ENCODE measurements at places on chromosomes 4 and X.

GRCh38 chr4:169665046-169665737, 44.8 kb downstream of the CLCN3 start:
- DNase-seq = no peak

DNA sequence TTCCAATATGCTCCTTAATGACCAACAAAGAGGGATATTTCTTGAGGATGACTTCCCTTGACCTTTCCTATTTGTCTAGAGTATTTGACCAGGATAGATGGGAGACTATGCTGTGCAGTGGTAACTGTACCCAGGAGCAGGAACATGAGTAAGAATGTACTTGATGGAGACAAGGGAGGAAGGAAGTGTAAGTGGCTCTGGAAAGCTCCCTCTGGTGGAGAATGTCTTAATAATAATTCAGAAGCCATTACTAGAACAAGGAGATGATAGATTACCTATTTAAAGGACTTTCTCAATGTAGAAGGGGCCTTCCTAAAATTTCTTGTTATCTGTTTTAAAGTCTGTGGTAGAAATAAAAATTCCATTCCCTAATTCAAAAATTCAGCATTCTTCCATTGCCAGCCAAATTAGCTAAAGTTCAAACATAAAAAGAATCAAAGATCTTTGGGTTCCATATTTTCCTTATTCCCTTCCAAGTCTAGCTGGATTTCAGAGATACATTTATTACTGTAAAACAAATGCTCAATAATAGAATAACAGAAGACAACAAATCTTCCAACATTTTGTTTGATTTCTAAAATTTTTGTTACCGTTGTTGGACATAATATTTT, 83.8 kb downstream of the GRID2 start:
- DNase-seq = peak; percentile 77

GRCh38 chrX:36019125-36019524, 99.6 kb downstream of the CFAP47 start:
- peak; percentile 27 for DNase-seq

DNA sequence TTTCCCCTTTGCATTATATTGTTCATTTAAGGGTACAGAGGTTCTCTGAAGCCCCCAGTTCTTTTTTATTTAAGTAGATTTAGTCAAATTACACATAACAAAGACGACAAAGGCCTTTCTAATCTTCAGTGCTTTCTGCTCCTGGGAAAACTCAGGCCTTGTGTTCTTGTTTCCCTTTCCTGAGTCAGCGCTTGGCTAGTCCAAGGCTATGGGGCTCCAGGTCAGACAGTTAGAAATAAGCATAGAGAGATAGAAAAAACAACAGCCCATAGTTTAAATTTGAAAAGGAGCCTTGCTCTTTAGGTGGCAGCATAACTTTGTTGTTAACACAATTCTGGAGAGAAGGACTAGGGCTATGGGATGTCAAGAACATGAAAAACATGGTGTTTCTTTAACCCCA, 97.3 kb downstream of the PPP1R2C start:
- DNase-seq = no peak

- no peak for DNase-seq
Measured at GRCh38 chr4:25919676-25920075, 5.7 kb downstream of the SMIM20 start.

GRCh38 chr4:106109929-106110328, 206.1 kb downstream of the TBCK start:
- DNase-seq = no peak

GRCh38 chrX:154486396-154487207, at the start of gene UBL4A:
Gene UBL4A (minus strand): TSS chrX:154486615. CDS start chrX:154486584, 31 bp downstream.
- peak; percentile 80 for DNase-seq

DNA sequence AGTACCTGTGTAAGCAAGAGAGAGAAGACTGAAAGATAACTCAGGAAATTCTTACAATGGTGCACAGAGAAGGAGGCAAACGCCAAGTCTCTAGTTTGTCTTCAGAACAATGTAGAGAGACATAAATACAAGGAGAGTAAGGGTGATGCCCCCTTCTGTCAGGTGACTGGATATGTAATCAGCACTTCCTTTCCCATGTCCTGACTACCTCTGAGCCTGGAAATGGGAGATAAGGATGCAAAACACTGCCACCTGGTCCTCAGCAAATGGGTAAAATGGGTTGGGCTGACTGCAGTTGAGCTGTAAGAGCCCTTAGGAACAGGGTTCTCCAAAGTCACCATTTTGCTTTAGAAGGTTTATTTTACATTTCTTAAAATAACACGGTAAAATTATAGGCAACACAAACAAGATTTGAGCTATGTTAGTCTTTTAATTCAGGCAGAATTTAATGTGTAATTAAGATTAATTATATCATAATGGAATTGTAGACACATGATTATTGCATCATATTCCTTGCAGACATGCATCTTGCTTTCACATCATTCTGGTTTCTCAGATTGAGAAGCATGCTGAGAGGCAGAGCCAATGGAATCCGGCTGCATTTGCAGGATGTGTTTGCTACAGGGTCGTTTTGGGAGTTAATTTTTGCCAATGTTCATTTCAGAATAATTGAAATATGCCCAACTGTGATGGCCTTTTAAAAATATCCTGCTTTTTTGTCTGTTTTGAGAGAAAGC, 37.2 kb upstream of the ARX start:
- DNase-seq = no peak

GRCh38 chrX:35890699-35891098, 28.8 kb upstream of the CFAP47 start:
- DNase-seq = peak; percentile 82

GRCh38 chr4:186728631-186729271, 5.1 kb upstream of the FAT1 start:
- DNase-seq = no peak

GRCh38 chr4:149793459-149793858, 22.2 kb downstream of the IQCM start:
- no peak for DNase-seq
